Neural progenitor cell (in vitro differentiated cells): ENCODE measurements at places on chromosomes 7 and 10.

- no peak for DNase-seq
These were observed 316.7 kb downstream of the OTUD1 start for GRCh38 chr10:23755556-23755955.

GRCh38 chr7:27933671-27934565 lies 194.0 kb downstream of the TAX1BP1 start:
- peak; percentile 61 for DNase-seq

- peak; percentile 47 for DNase-seq
These were observed 109.1 kb upstream of the TNRC18 start for GRCh38 chr7:5532536-5533335.

- no peak for DNase-seq
These were observed 97.5 kb downstream of the MKI67 start for GRCh38 chr10:128028508-128029289.

GRCh38 chr7:115475206-115475605 lies 553.3 kb downstream of the MDFIC start:
- DNase-seq, result no peak

- DNase-seq, result no peak
These were observed 288.8 kb downstream of the USP6NL start for GRCh38 chr10:11322698-11323097.

GRCh38 chr10:70494966-70495365 lies 16.4 kb downstream of the PALD1 start:
- DNase-seq, result no peak

DNA sequence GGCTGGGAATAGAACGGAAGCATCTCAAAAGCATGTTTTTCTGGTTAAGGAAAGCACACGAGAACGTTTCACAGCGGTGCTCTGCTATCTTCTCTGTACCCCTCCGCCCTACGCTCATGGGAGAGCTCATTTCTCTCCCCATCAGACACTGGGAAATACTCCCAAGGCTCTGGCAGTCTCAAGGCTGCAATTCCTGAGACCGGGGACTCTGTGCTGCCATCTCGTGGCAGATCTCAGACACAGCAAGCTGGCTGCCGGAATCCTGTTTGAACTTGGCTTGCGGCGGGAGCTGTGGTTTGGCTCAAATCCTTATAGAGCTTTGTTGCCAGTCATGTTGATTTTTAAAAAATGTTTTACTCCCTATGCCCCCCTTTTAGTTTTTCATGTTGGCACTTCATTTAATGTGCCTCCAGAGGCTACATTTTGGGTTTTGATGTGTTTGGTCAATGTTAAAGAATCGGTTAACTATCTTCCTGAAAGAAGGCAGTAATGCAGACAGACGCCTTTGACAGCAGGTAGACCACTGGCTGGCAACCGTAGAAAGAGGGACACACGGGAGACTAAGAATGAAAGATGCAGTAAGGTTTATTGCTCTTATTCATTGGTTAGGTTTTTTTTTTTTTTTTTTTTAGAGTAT lies 27.6 kb downstream of the BMPER start:
- DNase-seq, result peak; percentile 81

DNA sequence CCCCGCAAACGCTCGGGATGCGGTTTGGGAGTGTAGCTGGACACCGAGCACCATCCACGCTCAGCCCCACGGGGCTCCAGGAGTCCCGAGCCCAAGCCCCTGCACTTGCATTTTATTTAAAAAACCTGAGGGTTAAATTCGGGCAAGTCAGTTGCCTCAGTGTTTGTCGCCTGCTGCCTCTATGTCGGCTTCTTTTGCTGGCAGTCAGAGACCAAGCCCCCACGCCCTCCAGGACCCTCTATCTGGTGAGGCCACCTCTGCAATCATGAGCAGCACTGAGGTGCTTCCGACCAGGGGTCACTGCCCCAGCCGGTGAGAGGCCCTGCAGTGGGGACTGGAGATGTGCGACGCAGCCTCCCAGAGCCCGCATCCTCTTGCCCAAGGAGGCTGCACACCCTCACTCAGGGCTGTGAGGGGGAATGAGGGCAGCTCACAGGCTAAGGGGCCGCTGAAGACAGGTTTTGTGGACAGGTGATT lies 13.3 kb upstream of the ZNF273 start:
- DNase-seq, result no peak

DNA sequence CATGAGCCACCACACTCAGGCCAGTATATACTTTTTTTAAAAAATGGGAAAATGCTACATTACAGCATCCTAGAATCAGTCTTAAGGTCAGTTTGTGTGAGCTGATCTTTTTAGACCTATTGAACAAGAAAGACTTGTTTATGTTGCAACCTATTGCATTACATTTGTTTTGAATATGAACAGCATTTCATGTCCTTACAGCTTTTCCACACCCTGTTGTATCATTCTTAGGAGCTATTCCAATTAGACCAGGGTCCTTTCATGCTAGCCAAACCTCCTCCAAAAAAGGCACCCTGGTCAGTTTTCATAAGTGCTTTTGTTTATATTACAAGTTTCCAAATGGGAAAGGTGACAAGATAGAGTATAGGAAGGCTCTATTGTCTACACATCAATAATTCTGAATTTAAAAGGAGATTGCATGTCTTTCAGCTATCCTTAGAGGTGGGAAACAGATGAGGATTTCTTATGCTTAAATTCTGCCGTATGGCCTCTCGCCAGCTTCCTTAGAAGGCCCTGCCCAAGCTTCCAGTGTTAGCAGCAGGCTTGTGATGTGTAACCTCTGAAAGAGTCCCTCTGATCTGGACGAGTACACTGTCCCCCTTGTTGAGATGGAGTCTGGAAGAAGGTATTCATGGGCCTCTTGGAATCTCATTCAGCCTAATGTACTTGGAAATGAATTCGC lies 171.9 kb downstream of the OTUD1 start:
- no peak for DNase-seq

GRCh38 chr10:122624546-122624945 lies 64.0 kb downstream of the DMBT1 start:
- DNase-seq, result no peak

DNA sequence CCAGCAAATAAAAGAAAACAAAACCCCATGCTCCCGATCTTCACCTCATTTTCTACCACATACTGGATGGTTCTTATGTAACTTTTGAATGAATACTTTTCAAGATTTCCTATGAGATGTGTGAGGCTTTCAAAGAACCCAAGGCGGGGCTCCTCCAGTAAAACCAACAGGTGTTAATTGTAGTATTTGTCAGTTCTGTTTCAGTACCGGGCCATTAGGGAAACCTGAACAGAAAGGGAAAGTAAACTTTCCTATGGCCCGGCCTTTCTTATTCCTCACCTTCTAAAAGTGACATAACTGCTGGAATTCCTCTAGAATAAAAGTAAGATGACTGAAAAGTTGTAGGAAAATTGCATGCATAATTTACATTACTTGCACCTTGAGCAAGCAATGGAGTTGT lies 672.9 kb downstream of the MAGI2 start:
- DNase-seq, result no peak

- peak; percentile 32 for DNase-seq
These were observed 195.7 kb downstream of the CACNA2D1 start for GRCh38 chr7:82247814-82248433.

DNA sequence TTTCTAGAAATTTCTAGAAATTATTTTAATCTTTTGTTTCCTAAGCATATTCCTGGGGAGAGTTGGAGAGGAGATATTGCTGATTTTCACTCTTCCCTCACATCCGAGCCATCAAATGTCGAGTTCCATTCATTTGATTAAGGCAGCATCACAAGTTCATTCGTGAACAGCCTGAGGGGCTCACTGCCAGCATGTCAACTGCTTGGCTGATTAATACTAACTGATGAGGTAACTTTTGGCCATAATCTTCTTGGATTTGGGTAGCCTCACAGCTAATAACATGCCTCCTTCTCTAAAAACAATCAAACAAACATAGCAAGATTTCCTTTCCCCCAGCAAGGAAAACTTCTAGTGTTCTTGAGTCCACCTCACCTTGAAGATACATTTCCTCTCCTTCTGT lies 87.1 kb upstream of the AFAP1L2 start:
- DNase-seq, result no peak

DNA sequence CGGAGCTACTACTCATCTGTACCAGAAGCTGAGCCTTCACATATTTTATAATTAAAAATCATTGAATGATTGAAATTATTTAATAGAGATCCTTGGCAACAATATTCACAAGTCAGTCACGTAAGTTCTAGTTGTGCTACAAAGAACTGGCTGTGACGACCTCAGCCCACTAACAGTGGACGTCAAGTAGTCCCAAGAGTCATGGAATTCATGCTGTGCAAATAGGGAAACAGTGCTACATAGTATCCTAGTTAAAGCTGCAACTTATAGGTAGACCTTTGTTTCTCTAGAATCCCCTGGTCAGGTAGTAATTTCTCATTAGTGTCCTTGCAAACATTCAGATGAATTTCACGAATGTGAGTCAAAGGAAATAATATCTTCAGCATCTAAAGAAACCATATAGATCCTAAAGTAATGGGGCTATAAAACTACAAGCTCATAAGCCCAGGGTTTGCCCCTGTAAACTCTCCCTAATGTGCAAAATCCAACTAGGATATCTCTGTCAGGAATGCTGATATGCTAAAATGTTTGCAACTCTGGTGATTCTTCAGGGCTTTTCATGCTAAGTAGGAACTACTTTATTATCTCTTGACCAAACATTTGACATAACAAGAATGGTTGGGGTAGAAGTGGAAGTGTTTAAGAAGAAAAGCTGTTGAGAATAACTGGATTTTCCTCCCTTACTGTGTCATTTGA lies 31.2 kb downstream of the CFAP69 start:
- DNase-seq, result no peak

GRCh38 chr10:50931948-50932431 lies 46.6 kb upstream of the A1CF start:
- DNase-seq, result no peak

DNA sequence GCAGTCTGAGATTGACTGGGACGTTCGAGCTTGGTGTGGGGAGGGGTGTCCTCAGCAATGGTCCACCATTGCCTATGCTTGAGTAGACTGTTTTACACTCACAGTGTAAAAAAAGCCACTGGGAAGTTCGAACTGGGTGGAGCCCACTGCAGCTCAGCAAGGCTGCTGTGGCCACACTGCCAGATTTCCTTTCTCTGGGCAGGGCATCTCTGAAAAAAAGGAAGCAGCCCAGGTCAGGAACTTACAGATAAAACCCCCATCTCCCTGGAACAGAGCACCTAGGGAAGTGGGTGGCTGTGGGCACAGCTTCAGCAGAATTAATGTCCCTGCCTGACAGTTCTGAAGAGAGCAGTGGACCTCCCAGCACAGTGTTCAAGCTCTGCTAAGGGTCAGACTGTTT lies 80.3 kb downstream of the BICC1 start:
- no peak for DNase-seq

GRCh38 chr7:25409897-25410636 lies 181.8 kb upstream of the NPVF start:
- DNase-seq, result no peak

DNA sequence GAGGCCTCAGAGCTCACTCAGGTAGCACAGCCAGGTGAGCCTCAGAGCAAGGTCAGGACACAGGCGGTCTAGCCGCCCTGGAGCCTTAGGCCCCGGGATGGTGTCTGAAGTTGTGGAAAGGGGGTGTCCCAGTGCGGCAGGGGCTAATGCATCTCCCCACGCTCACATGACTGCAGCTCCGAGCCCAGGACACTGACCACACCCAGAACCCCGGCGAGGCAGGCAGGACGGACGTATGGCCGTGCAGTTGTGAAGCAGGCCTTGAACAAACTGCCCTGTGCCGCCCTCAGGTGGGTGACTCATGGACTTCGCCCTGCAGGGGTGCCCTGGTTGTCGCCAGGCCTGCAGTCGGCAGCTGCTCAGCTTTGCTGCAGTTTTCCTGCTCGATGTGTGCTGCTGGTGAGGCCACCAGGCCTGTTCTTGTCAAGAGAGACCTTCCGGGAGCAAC lies 5.0 kb upstream of the PRKAR1B start:
- no peak for DNase-seq

DNA sequence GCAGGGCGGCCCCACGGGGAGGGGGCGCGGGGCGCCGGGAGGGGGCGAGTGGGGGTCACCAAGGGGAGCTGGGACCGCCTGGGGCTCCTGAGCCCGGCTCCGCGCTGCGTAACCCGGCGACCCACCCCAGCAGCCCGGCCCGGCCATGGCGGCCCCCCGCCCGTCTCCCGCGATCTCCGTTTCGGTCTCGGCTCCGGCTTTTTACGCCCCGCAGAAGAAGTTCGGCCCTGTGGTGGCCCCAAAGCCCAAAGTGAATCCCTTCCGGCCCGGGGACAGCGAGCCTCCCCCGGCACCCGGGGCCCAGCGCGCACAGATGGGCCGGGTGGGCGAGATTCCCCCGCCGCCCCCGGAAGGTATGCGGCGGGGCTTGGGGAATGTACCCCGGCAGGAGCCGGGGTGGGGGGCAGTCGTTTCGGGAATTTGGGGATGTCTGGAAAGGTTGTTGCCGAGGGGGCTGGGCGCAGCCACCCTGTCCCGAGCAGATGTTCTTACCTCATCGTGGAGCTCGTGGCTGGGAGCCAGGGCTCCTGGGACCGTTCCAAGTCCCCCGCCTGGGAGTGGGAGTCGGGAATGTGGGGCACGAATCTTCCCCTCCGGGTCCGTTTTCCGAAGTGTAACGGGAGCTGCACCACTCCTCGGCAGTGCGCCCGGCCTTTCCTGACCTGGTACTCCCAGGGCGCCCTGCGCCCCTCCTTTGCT lies 431 bp downstream of the ZYX start:
- peak; percentile 45 for DNase-seq

- no peak for DNase-seq
These were observed 125.2 kb downstream of the CCDC3 start for GRCh38 chr10:12876266-12876665.

GRCh38 chr7:152579070-152579469 lies 96.9 kb downstream of the XRCC2 start:
- no peak for DNase-seq

DNA sequence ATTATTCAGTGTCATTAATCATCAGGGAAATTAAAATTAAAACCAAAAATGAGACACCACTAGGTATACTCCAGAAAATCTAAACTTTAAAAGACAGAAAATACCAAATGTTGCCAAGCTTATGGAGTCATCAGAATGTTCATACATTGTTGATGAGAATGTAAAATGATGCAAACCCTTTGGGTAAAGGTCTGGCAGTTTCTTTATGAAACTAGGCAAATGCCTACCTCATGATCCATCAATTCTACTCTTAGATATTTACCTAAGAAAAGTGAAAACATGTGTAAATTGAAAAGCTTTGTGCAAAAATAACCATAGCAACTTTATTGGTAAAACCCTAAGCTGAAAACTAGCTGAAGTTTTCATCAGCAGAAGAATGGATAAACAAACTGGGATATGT lies 329.5 kb upstream of the MEOX2 start:
- DNase-seq, result no peak
